ENCODE measurements at places on chromosomes 5 and 9. TPM values are rescaled to one million over a fixed set of nuclear protein-coding genes. Genes with fewer than 3 reads are reported as not detected.

Gene GRXCR2
- not detected for total RNA-seq

DNA sequence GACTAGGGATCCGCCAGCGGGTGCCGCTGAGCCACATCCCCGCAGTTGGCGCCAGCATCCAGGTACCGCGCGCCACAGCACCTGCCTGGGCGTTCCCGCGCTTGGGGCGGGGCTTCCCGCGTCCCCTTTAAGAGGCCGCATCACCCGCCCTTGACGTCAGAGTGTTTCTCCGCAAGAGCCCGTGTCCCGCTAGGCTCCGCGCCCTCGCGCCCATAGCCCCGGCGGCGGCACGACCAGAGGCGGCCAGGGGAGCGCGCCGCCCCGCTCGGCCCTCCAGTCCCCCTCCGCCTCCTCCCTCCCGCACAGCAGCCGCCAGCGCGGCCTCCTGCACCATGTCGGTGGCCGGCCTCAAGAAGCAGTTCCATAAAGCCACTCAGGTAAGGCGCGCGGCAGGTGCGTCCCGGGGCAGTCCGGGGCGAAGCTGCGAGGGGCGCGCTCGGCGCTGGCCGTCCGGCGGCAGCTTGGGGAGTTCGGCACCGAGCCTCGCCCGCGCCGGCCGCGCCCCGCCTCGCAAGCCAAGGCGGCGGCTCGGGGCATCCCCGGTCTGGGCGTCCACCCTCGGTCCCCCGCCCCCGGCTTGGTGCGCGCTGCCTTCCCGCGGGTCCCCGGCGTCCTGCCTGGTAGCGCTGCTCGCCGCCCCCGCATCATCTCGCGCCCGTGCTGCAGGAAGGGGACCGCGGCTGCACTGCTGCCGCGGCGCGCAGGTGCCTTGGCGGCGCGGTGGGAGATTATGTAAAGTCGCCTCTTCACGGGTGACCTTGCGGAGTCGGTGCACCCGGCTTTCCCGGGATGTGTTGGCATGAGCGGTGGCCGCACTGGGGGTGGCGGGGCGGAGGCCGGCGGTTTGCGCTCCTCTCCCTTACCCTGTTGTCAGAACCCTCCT, at the start of gene SH3GL2:
SH3GL2 (plus strand) TSS at position 156 of the 883 bp plus-strand sequence.
- peak within 1 kb of the TSS; percentile 70 for H3K4me3 ChIP-seq
- no peaks in the 10 kb centered on the region for H3K27me3 ChIP-seq
- H3K36me3 ChIP-seq = no peaks in the 10 kb centered on the region
- H3K27ac ChIP-seq = no peak within 1 kb of the TSS

DNA sequence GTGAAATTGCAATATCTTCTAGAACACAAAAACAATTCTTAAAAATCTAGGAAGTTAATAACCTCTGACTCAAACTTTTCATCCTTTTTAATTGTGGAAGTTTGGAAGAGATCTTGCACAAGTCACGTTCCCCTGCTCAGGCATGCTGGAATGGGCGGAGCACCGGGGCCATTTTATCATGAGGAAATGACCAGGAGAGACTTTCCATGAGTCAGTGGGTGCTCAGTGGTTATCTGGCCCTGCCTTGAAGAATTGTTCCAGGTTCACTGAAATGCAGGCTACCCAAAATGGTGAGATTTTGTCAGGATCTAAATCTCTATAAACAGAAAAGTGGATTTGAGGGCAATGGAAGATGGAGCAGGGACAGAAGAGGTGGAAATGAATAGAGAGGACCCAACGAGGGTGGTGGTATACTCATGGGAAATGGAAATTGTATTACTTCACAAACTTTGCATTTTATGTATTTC, 61.2 kb downstream of the FYB1 start:
- no peaks in the 10 kb centered on the region for H3K36me3 ChIP-seq
- H3K27me3 ChIP-seq = no peaks in the 10 kb centered on the region
- no peak overlapping the region for H3K27ac ChIP-seq
- H3K4me1 ChIP-seq = no peaks in the 10 kb centered on the region
- no peak for DNase-seq

DNA sequence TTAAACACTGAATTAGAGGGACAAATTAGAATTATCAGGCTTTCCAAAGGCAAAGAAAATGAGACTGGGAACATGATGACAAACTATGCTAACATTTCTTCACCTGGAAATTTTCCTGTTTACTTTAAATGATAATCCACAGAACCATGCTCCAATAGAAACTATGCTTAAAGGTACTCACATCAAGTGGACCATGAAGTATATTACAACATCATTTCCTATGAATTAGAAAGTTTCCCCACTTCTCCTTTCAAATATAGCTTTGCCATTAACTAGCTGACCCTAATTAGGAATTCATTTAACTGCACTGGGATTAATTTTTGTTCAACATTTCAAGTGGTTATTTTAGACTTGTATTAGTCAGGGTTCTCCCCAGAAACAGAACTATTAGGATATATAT, 81.4 kb downstream of the DTWD2 start:
- DNase-seq = no peak
- no peak overlapping the region for H3K4me3 ChIP-seq
- H3K4me1 ChIP-seq = no peaks in the 10 kb centered on the region
- H3K27ac ChIP-seq = no peak overlapping the region
- H3K27me3 ChIP-seq = no peaks in the 10 kb centered on the region

Gene UAP1L1
- 11.4 TPM for total RNA-seq

Gene SEMA5A
- 17.6 TPM for total RNA-seq

DNA sequence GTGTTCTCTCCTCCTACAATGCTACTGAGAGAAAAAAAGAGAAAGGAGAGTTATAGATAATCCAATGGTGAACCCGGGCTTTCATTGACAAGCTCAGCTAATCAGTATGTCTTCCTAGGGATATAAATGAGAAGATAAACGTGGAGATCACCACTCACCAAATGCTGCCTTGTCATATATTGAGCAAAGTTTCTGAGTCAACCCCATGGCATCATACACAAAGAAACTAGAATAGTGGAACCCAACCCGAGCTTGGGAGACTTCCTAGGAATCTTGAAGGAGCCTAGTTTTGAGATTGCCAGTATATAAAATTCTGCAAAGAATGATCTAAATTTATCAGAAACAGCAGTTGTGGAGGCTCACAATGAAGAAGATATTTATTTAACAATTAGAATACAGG, 47.8 kb downstream of the PTPN3 start:
- no peak for DNase-seq
- peaks cover 17% of the 10 kb centered on the region for H3K36me3 ChIP-seq
- H3K27ac ChIP-seq = no peak overlapping the region
- H3K4me3 ChIP-seq = no peak overlapping the region
